Fibroblast of lung (primary cell): ENCODE measurements at places on chromosomes 11 and 22. TPM values are rescaled to one million over a fixed set of nuclear protein-coding genes. Genes with fewer than 3 reads are reported as not detected.

Gene GAB2
- 12.8 and 14.0 TPM in 2 replicates for total RNA-seq

Gene SIK2
- 11.0 and 16.3 TPM in 2 replicates for total RNA-seq

GRCh38 chr11:73425108-73425507, 48.9 kb downstream of the RELT start:
- no peak overlapping the region for H3K4me3 ChIP-seq
- DNase-seq = no peak
- no peak overlapping the region for H3K27ac ChIP-seq
- H3K36me3 ChIP-seq = no peaks in the 10 kb centered on the region
- no peaks in the 10 kb centered on the region for H3K27me3 ChIP-seq

DNA sequence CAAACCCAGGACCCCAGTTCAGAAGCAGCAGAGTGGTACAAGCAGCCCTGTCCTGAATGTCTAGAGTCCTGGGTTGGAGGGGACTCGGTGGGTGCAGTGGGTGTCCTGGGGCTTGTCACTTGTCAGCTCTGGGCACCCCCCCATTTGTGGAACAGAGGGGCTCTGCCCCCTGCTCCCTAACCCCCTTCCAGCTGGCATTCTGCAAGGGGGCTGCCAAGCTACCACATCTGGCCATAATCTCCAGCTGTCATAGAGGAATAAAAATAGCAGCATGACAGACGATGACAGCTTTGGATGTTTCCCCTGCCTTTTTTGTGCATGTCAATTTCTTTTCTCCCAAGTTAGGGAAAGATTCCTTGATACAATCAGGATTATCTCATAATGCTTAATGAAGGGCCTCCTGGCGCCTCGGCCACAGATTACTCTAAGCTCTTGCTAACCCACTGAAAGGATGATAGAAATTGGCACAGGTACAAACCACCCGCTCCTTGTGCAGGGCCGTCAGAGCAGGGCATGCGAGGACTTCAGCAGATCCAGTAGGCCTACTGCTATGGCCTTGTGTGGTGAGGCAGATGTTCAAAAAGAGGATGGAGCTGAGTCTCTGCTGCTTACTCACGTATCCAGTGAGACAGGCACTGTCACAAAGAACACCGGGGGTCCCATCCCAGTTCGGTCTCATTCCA, 83.0 kb downstream of the ISX start:
- no peak overlapping the region for H3K27ac ChIP-seq
- H3K4me3 ChIP-seq = no peak overlapping the region
- no peaks in the 10 kb centered on the region for H3K4me1 ChIP-seq
- H3K36me3 ChIP-seq = no peaks in the 10 kb centered on the region
- DNase-seq = no peak
